ENCODE measurements at places on chromosomes 16 and 17.

DNA sequence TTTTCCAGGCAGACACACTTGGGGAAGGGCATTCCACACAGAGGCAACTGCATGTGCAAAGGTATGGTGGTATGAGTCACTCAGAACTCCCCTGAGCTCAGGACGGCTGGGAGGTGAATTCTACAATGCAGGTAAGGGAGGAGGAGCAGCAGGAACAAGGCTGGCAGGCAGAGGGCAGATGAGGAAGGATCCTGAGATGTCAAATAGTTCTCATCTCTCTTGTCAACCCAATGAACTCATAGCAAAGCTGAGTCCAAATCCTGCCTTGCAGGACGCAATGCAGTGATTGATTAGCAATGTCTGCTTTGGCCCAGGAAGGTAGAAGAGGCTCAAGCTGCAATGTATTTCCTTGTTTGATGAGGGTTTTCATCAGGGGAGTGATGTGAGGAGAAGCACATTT lies 243.5 kb downstream of the XYLT1 start:
- no peak for DNase-seq

GRCh38 chr17:77844681-77845080 lies 113.8 kb upstream of the TNRC6C start:
- DNase-seq: no peak

DNA sequence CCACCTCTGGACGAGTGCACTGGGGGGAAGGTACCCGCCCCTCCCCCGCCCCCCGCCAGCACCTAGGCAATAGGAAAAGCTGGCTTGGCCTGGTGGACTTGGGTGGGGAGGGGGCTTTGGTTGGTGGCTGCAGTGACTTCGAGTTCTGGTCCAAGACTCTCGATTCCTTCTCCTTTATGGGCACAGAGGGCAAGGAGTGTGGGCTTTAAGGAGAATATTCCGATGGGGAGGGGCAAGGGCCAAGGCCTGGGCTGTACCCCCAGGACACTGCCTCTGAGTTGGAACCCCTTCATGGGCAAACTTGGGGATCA lies 409 bp downstream of the ACSF2 start:
- DNase-seq: no peak

GRCh38 chr17:77066165-77066564 lies 74.6 kb upstream of the SEC14L1 start:
- DNase-seq: no peak

GRCh38 chr16:10817963-10818941 lies at the start of gene TVP23A:
TVP23A (minus strand) TSS chr16:10818794; CDS start chr16:10818493, 301 bp downstream.
- peak; percentile 51 for DNase-seq

GRCh38 chr16:1414532-1415260 lies at the start of gene UNKL:
UNKL (minus strand) TSS chr16:1414704; CDS start chr16:1414691, 13 bp downstream.
- DNase-seq: no peak

- no peak for DNase-seq
These were observed 37.1 kb upstream of the MYLK3 start for GRCh38 chr16:46785076-46785845.

DNA sequence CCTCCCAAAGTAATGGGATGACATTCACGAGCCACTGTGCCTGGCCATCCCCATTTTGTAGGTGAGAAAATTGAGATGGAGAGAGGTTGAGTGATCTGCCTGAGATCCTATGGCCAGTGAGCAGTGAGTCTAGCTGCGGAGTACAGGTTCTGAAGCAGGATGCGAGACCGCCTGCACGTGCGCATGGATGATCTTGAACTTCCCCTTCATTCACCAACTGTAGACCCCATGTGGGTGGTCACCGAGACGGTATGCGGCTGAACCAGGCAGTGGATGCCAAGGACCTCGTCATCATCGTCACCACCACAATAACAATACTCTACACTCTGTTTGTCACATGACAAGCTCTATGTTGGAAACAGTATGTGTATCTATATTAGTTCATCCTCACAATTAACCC lies 6.2 kb upstream of the SPNS3 start:
- no peak for DNase-seq

DNA sequence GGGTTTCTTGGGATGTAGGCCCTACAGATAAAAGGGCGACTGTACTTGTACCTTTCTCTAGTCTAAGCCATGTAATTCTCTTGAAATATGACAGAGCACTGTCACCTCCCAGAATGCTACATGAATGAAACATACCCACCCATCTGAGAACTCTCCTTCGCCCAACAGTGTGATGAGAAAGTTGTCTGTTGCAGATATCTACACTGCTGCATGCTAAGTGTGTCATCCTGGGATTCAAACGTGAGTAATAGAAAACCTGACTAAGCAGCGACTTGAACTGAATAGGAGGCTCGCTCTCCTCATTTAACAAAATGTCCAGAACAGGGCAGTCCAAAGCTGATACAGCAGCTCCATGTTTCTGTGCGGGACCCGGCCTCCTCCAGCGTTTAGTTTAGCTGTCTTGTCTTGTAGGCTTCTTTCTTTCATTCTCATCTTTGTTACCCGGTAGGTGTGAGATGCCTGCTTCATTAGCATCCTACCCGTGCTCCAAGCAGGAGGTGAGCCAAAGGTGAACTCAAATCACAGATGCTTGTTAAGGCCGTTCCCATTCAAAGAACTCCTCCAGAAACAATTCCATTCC lies 211.9 kb downstream of the PRKCA start:
- DNase-seq: no peak

DNA sequence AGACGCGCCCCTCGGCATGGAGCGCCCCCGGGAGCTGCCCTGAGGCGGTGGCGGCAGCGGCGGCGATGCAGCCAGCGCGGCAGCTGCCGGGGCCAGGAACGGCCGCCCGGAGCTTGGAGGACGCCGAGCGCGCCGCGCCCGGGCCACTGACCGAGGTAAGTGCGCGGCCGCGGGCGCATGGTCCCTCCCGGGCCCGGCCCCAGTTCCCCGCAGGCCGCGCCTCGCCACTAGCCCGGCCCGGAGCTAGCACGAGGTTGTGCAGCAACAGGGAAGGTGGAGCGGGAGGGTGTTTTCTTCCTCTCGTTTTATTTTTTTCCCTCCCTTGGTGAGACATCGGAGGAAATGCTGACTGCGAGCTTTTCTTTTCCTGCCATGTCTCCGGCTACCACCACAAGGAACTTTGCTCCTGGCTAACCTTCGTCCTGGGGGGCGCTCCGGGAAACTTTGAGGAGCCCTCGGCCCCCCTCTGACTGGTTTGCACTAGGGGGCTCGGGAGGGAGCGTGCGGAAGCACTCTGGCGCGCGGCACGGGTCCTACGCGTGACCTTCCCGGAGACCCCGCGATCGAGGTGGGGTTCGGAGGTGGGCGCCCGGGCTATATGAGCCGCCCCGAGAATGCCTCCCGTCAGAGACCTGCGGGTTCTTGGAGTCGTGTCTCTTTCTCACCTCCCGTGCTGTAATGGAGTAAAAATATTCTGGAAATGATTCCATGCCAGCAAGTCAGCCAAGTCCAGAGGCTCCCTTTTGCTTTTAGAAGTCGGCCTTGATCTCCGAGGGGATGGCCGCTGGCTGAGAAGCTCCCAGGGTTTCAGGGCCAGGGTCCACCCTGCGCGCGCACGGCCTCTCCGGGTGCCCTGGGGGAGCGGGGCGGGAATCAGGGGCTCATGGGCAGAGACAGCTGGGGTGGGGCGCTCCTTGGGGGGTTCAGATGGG lies 868 bp downstream of the KCNJ12 start:
- DNase-seq: peak; percentile 81

GRCh38 chr16:31005350-31006085 lies 4.9 kb downstream of the STX1B start:
- DNase-seq: no peak

GRCh38 chr16:82748026-82748425 lies 121.3 kb downstream of the CDH13 start:
- DNase-seq: no peak
